ENCODE measurements at places on chromosomes 5 and 9.

GRCh38 chr5:180080486-180081280, 9.1 kb upstream of the RNF130 start:
- no peak for DNase-seq

GRCh38 chr9:129752900-129753729, at the start of gene PTGES:
Gene PTGES (minus strand): TSS chr9:129753042. CDS start chr9:129753012, 30 bp downstream.
- DNase-seq, result peak; percentile 54

- no peak for DNase-seq
Observed at GRCh38 chr5:42467981-42468524, 44.8 kb downstream of the GHR start.

DNA sequence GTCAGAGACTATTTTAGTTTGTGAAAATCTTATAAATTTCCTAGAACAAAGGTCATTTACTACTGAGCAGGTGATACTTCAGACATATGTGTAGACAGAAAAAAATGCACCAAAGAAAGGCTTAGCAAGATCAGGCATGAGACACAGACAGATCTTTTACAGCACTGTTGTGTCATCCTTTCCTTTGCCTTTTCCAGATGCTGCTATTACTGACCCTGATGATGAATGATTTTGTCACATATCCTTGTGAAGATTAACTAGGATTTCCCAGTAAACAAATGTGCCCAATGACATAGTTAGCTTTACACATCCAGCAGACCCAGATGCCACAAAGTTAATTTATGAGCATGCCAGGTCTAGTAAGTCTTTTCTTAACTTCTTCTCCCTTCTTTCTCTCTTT, 68.2 kb downstream of the DMRTA1 start:
- DNase-seq, result no peak

GRCh38 chr5:58235299-58235698, 224.6 kb downstream of the PLK2 start:
- DNase-seq, result no peak

DNA sequence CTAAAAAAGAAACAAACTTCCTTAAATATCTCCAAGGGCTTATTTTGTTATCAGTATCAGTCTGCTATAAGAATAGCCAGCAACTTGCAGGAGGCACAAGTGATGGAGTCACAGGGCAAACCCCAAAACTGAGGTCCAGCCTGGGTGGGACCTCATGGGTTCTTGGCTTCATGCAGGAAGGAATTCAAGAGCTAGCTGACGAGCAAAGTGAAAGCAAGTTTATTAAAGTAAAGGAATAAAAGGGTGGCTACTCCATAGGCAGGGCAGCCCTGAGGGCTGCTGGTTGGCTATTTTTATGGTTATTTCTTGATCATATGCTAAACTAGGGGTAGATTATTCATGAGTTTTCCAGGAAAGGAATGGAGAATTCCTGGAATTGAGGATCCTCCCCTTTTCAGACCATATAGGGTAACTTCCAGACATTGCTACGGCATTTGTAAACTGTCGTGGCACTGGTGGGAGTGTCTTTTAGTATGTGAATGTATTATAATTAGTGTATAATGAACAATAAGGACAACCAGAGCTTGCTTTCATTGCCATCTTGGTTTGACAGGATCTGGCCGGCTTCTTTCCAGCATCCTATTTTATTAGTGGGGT, 231.9 kb downstream of the ADAMTSL1 start:
- DNase-seq, result no peak

GRCh38 chr5:83553000-83553486, 81.5 kb downstream of the VCAN start:
- DNase-seq, result no peak

DNA sequence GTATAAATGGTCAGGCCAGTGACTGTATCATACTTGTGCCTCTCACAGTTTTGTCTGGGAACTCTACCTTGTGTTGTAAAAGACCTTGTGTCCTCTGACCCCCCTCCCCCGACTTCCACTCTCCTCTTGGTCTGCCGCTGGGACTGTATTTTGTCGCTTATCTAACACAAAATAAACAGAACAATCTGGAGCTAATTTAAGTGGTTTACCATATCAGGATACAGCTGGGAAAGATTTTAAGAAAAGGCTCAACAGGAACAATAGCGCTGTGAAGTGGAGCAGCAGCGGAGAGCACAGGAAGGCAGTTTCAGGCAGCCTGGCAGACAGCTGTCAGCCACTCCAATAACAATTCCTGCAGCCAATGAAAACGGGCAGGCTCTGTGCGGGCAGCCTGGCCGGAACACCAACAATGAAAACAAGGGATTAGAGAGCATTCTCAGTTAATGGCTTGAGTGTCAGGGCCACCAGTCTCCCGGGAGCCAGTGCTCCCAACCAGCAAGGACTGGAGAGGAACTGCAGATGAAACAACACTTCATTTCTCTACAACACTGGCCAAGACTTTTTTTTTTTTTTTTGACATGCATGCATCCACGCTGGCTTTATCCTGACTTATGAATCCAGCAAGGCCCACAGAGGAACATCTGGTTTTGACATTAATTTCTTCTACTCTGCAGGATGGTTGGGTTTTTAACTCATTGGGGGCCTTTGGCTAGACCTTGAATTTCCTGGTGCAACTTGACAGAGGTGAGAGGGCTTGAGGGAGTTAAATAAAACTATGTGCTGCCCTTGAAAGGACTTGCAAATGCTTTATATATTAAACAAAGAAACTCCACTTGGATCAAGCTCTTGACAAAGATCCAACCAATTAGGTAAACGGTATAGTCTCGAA, 76.7 kb downstream of the ARSB start:
- DNase-seq, result peak; percentile 40

- peak; percentile 65 for DNase-seq
Observed at GRCh38 chr9:101601904-101602765, 7.4 kb upstream of the PPP3R2 start.

DNA sequence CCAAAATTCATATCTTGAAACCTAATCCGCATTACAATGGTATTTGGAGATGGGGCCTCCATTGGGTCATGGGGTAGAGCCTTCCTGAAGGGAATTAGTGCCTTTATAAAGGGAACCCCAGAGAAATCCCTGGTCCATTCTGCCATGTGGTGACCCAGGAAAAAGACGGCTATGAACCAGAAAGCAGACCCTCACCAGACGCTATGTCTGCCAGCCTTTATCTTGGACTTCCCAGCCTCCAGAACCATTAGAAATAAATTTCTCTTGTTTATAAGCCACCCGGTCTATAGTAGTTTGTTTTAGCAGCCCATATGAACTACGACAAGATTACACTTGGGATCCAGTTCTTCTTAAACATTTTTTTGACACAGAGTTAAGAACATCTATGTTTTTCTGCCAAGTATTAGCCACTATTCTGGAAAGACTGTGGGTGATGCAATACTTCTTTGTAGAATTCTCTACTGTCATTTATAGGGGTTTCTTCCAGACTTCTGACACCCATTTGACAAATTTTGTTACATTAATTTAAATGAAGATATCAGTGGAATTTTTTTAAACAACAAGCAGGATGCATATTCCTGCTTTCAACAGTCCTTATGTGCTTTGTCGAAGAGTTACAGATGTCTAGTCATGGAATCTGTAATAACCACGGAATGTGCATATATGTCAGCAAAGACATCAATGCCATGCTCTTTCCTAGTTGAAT, 572.4 kb downstream of the NR2F1-AS1 start:
- no peak for DNase-seq

DNA sequence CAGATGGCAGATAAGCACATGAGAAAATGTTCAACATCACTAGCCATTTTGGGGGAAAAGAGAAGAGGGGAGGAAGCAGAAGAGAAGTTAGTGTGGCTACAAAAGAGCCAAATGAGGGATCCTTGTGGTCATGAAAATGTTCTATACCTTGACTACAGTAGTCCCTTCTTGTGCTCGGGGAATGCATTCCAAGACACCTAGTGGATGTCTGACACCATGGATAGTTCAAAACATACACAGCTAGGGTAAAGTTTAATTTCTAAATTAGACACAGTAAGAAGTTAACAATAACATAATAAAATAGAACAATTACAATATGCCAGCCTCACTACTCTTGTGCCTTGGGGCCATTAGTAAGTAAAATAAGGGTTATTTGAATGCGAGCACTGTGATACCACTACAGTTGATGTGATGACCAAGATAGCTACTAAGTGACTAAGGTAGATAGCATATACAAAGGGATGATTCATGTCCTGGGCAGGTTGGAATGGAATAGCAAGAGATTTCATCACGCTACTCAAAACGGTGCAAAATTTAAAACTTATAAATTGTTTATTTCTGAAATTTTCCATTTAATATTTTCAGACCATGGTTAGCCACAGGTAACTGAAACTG, 344.1 kb downstream of the NR2F1-AS1 start:
- no peak for DNase-seq

- no peak for DNase-seq
Observed at GRCh38 chr5:179864686-179865085, 6.1 kb upstream of the MRNIP start.

GRCh38 chr9:18255158-18255629, 218.8 kb upstream of the ADAMTSL1 start:
- peak; percentile 58 for DNase-seq

DNA sequence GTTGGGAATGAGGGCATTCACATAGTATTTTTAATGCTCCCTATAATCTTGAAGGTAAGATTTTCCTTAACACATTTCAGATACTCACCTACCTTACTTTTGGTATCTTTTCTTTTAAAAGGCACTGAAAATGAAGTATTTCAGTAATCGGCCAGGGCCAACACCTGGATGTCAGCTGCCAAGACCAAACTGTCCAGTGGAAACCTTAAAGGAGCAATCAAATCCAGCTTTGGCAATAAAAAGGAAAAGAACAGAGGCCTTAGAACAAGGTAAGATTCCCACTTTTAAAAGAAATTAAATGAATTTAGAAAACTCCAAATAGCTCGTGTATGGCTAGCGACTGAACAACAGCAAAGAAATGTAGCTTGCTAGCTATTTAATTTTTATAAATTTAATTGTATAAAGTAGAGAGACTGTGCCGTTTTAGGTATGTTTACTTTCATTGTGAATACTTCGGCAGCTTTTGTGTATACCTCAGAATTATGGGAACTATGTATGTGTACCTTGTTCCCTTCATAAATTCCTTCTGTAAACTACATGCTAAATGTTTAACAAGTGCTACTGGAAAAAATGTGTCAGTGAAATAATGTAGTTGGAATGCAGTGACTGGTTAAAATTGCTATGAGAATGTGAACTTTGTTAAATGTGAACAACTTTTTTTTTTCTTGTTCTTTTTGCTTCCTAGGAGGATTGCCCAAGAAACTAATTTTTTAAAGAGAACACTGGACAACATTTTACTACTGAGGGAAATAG, 41.9 kb downstream of the CDK7 start:
- no peak for DNase-seq

DNA sequence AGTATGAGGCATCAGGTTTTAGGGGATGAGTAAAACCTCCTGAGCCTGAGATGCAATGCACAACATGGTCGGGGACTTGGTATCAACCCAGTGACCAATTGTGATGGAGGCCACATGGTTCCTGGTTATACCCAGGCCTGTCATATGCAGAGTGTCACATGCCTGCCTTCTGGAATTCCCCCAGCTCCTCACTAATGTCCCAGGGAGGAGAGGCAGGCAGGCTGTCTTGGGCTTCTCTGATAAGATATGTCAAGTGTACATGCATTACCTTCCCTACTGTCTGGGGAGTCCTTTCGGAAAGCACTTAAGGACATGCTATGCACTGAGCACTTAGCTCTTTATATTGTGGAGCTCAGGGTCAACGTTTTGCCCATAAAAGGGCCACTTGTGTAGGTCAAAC, 14.2 kb upstream of the PALM2AKAP2 start:
- no peak for DNase-seq

DNA sequence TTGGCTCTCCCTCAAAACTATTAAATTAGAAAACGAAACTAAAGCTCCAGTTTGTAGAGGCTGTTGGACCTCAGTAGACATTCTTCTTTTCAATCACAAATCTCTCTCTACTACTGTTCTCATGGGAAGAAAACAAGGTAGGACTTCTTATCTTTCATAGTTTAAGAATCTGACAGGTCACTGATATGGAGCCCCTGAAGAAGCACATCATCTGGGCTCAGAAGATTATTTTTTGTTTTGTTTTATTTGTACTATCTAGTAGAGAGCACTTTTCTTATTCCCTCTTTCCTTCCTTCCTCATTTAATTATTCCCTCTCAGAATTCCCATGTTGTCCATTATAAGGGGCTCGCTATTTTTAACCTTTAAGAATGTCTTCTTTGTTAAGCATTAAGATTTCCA, 26.3 kb downstream of the STARD4 start:
- no peak for DNase-seq

GRCh38 chr9:114369216-114370130, 18.3 kb downstream of the AKNA start:
- DNase-seq, result no peak

GRCh38 chr9:87718852-87719612, 6.9 kb upstream of the CTSL start:
- DNase-seq, result no peak

DNA sequence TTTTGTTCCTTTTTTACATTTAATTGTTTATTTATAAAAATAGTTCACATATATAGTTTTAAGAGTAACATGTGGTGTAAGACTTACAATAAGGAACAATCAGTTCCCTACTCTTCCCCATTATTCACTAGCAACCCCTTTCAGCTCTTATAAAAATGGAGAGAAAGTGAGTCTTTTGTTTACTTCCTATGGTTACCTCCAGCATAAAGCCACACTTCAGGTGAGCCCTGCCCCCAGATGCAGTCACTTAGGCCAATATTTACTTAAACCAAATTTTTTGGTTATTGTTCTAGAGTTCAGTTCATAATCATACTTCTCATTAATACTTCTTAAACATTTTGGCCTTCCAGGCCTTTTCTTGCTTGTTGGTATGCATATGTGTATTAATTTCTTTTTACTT, 33.7 kb downstream of the UBE2R2 start:
- DNase-seq, result no peak

GRCh38 chr9:20684875-20685696, 1.0 kb downstream of the FOCAD start:
- no peak for DNase-seq

DNA sequence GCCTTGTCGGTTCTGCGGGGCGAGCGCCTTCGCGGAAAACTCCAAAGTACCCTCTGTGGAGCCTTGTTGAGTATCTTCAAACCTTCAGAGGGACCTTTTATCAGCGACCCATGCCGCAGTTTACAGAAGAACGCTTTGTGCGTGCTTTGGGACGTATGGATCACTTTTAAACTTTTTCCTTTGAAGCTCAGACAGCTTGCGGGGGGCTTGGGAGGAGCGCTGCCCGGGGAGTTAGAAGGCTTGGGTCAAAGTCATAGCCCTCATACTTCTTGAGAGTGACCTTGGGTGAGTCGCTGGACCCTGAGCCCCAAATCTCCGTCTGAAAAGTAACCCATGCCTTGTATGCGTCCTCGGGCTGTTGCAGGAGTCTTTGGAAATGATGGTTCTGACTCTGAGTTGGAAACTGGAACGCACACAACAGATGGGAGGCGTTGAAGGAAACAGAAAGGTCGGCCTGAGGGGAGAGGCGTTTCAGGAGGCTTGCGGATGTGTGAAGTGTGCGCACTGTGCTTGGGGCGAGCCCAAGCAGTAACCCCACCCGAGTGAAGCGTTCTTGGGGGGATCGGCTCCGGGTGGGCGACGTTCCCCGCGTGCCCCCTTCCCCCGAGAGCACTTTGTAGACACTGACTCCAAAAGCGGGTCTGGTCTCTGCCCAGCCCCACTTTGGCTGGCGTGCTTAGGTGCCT, 661 bp upstream of the SLC25A51 start:
- no peak for DNase-seq

Data from SW480 (cell line).